Activated naive CD8-positive, alpha-beta T cell treated with anti-CD3 and anti-CD28 coated beads, Interleukin-2, amount 50 U/mL, for 16 hours (primary cell): ENCODE measurements at places on chromosomes 12 and 14.

- DNase-seq = no peak
Measured at GRCh38 chr12:28144059-28144458, 46.2 kb upstream of the CCDC91 start.

DNA sequence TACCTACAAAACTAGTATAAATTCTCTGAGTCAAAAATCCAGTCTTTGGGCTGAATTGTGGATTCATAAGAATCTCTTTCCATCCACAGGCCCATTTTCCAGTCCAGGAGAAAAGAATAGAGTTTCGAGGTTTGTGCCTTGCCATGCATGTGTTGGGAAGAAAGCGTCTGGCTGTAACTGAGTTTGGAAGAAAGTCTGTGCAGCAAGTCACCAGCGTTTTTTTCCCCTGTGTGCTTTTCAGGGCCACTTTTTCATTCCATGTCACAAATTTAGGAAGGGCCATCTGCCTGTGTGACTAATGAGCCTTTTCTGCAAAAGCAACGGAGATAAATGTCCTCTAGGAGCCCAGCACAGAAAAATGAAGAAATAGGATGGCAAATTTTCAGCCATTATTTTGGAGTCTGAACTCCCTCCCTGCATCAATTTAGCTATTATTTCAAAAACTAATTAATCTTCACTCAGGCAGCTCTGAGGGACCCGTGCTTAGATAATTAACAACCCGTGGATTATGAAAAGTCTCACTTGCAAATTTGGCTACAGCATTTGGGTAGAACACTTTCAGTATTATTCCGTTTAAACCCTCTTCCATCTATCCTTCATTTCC is 261.5 kb downstream of the SUDS3 start:
- no peak for DNase-seq

GRCh38 chr14:93731753-93732152 is 56.5 kb downstream of the PRIMA1 start:
- DNase-seq = no peak

GRCh38 chr12:108482717-108483212 is 32.3 kb upstream of the FICD start:
- no peak for DNase-seq

GRCh38 chr14:92792885-92793284 is 1.2 kb upstream of the GOLGA5 start:
- no peak for DNase-seq

DNA sequence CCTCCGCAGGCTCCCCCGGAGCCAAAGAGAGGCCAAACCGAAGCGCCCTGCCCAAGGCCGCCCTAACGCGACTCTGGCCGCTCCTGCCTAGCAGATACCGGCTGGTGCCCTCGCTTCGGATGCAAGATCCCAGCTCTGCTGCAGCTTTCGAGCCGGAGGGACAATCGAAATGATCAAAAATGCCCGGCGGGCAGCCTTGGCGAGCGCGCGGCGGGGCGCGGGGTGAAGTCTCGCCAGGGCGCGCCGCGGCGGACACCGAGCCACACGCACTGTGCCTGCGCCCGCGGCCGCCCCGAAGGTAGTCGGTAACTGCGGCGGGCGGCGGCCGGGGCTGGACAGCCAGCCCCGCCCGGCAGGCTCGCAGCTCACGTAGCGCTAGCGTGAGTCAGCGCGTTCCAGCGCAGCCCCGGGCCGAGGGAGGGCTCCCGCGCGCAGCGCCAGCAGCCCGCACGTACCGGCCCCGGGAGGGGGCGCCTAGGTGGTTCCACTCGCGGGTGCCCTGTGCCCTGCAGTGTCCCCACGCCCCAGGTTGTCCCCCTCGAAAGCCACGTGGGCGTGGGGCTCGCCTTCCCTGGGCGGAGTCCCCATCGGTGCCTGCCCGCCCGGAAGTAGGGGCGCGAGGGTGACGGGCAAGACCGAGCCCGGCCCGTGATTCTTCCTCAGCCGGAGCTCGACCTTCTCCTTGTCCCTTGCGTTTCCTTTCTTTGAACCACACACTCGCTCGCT is 109.2 kb upstream of the EGLN3 start:
- no peak for DNase-seq

DNA sequence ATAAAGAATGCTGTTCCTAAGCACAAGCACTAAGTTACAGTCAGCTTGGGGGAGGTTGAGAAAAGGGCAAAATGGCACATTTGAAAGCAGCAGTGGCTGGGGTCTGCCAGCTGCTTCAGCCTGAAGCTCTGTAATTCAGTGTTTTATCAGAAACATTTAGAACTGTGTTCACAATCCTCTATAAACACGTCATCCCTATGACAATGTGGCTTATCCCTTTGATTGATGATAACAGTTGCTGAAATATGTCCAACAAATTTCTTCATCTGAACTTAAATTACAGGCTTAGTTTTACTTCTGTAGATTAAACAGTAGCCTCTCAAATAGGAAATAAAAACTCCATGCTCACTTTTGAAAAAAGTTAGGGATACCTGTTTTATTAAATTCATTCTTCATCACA is 108.8 kb downstream of the VEZT start:
- DNase-seq = no peak

GRCh38 chr14:85528897-85529631 is 880 bp upstream of the FLRT2 start:
- DNase-seq = no peak

DNA sequence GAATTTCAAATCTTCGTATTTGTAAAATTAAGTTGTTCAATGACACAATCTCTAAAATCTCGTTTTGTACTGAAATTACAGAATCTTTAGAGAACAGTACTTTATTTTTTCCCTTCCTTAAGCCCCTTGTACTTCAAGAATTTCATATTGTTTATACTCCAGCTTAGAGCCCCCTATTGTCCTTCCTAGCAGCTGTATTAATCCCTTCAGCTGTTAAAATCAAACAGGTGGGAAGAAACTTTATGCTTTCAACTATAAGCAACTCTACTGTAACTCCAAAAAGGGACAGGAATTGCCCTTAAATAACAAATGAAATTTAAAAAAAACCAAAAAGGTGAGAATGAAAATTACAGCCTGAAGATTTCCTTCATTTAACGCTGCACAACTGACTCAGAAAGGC is 1.7 kb downstream of the NACA start:
- DNase-seq = no peak

DNA sequence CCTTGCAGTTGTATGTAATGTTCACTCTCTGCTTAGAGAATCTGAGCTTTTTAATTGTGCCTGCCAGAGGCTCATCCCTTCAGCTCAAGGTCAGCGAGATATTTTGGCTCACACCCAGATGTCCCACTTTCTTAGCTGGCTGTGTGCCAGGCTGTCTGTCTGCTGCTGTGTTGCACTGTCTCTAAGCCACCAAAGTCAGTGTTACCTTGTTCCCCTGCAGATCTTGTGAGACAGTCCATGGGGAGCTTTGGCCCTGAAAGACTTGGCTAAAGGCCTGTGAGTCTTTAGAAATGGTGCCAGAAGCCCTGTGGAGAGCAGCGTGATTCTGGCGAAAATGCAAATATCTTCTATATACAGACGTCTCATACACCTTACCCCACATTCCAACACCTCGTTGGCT is 293.7 kb downstream of the TTC6 start:
- no peak for DNase-seq

GRCh38 chr12:4356041-4356327 is 23.5 kb downstream of the FGF23 start:
- no peak for DNase-seq

GRCh38 chr14:79911744-79912143 is 299.6 kb downstream of the DIO2 start:
- DNase-seq = no peak

DNA sequence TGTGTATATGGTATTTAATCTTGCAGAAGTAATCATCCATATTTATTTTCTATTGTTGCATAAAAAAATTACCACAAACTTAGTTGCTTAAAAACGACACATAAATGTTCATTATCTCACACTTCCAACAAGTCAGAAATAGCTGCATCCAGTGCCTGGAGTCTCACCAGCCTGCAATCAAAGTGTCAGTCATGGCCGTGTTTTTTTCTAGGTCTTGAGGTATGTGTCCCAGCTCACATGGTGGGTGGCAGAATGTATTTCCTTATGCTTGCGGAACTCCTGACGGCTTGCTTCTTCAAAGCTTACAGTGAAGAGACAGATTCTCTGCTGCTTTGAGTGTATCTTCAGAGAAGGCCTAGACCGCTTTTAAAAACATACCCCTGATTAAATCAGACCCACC is 670.2 kb upstream of the LMO3 start:
- DNase-seq = no peak

DNA sequence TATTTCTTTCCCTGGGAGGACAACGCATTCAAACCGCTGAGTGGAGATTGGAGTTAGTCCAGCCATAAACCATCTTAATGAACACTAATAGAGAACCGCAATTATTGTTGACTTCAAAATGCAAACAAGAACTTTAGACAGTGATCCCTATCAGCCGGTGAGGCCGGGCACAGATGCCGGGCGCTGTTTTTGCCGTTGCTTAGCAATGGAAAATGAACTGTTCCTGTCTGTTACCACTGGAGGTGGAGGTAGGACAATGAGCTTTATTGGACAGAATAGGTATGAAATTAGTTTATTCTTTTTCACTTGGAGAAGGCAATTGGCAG is 216.8 kb downstream of the TTC8 start:
- no peak for DNase-seq

DNA sequence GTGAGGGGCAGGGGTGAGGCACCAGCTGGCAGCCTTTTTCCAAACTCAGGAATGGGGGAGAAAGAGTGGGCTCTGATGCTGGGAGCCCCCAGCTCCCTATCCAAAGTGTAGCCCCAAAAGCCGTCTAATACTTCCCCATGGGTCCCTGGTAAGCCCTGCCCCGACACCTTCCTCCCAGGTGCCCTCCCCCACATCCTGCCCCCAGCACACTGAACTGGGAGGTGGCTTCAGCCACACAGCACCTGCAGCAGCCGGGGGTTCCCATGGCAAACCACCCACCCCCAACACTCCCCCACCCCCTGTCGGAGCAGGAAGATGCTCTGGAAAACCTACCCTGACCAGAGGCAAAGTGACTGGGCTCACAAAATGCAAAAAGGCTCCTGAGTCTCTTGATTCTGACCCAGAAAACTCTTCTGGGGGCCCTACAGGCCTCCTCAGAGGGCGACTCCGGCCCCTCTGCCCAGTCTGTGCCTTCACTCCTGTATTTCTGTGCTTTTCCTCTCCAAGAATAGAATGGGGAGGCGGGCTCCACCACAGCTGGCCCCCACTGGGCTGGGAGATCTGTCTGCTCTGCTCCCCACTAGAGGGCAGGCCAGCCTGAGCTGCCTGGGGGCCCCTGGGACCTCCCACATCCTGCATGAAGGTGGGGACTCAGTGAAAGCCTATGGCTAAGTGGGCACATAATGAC is 81.6 kb downstream of the ITPK1 start:
- DNase-seq = peak; percentile 18

GRCh38 chr12:71216725-71217579 is 59.2 kb upstream of the TSPAN8 start:
- DNase-seq = no peak

DNA sequence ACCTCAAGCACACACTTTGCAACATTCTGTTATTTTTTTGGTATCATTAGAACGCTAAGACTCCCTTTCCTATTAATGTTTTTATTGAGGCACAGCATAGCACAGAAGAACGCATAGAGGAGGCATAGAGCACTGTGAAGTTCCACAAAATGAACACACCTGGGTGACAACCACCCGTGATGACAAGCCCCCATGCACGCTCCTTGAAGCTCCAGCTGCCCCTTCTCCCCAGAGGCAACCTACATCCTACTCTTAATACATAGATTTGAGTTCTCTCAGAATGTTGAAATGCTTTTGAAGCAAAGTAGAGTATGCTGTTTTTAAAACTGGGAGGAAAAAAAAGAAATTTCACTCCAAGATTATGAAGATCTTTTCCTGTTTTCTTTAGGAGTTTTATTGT is 55.5 kb downstream of the DYRK2 start:
- no peak for DNase-seq

DNA sequence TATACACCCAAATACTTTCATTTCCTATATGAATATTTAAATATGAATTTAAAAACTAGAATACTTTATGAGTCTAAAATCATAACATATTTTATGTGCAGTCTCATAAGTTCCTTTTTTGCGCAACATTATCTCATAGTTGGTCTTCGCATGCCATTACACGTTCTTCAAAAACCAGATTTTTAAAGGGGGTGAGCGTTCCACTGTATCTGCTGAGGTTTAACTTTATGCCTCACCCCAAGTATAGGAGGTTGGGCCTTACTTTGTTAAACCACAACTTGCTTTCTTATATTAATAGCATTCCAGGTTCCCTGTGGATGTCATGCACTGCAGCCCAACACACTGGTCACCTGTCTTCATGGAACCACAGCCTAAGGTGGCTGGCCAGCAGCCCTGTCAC is 118.6 kb downstream of the APAF1 start:
- no peak for DNase-seq

DNA sequence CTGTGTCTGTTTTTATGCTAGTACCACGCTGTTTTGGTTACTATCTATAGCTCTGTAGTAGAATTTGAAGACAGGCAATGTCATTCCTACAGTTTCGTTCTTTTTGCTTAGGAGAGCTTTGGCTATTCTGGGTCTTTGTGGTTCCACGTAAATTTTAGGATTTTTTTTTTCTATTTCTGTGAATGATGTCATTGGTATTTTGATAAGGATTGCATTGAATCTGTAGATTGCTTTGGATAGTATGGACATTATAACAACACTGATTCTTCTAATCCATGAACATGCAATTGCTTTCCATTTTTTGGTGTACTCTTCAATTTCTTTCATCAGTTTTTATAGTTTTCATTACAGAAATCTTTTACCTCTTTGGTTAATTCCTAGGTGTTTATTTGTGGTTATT is 345.2 kb downstream of the TMEM121 start:
- DNase-seq = no peak

- DNase-seq = no peak
Measured at GRCh38 chr12:108734200-108734906, 3.0 kb upstream of the CORO1C start.

GRCh38 chr12:114884575-114884974 is 200.6 kb upstream of the TBX3 start:
- no peak for DNase-seq

GRCh38 chr12:48937170-48937569 is 11.9 kb upstream of the FKBP11 start:
- DNase-seq = no peak

GRCh38 chr12:126108247-126108646 is 1043.0 kb downstream of the AACS start:
- DNase-seq = no peak

DNA sequence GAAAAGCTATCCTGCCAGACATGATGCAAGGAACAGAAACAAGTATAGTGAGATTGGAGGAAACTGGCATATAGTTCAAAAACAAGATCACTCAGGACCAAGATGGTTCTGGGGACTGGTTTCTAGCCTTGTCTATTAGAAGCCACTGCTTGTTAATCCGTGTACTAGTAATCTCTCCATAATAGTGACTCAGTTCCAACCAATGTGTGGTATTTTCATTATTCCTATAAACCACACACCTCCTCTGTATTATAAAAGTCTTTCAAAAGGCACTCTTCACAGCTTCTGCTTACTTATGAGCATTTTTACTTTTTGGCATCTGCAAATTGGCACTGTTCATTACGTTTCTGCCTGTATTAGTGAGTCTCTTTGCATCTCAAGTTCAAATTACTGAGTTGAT is 140.3 kb downstream of the SLC6A15 start:
- no peak for DNase-seq

DNA sequence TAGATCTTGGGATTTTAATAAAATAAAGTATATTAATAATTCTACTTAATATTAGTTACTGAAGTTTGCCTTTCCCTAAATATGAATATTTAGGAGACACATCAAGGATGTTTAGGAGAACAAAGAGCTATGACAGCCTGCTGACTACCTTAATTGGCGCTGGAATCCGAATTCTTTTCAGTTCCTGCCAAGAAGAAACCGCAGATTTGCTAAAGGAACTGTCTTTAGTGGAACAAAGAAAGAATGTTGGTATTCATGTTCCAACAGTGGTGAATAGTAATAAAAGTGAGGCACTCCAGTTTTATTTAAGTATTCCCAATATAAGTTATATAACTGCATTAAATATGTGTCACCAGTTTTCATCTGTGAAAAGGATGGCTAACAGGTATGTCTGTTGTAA is 54.5 kb downstream of the MIS18BP1 start:
- DNase-seq = no peak
